ENCODE measurements at places on chromosomes 11 and 22.

- DNase-seq, result no peak
These were observed 64.0 kb upstream of the SNX19 start for GRCh38 chr11:130980071-130980862.

DNA sequence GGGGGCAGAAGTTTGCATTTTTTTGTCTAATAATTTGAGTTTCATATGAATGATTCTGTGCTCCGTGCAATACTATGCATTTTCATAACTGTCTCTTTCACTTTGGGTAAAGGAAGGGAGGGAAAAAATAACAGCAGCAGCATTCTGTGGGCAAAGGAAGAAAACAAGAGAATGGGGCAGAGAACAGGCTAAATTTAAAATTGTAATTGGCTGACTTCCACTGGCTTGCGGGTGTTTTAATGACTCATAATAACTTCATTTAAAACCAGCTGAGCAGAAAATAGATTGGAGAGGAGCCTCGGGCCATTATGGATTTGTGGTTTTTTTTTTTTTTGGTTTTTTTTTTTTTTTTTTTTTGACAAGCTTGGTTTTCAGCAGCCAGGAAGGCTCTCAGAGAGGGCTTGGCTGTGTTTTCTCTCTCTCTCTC is 107.4 kb downstream of the ZBTB16 start:
- no peak for DNase-seq

GRCh38 chr11:31977343-31977742 is 113.5 kb upstream of the RCN1 start:
- no peak for DNase-seq

DNA sequence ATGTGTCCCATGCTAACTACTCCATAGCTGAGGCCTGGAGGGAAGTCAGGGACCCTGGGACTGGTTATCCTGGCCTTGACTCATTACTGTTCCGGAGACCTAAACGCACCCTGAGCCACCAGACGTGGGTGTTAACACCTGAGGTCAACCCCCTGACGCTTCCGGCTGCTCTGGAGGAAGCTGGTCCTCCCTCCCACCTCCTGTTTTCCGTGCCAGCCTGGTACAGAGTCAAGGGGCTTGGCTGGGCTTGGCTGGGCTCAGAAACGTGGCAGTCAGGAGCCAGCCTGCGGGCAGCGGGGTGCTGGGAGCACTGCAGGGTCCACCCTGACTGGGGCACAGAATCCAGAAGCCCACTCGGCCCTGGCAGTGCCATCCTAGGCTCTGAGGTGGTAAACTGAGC is 2.6 kb downstream of the TMPRSS4 start:
- DNase-seq, result no peak

- no peak for DNase-seq
These were observed 132.4 kb upstream of the ANO3 start for GRCh38 chr11:26199331-26200095.

GRCh38 chr11:64757549-64758329 is 2.0 kb downstream of the PYGM start:
- no peak for DNase-seq

DNA sequence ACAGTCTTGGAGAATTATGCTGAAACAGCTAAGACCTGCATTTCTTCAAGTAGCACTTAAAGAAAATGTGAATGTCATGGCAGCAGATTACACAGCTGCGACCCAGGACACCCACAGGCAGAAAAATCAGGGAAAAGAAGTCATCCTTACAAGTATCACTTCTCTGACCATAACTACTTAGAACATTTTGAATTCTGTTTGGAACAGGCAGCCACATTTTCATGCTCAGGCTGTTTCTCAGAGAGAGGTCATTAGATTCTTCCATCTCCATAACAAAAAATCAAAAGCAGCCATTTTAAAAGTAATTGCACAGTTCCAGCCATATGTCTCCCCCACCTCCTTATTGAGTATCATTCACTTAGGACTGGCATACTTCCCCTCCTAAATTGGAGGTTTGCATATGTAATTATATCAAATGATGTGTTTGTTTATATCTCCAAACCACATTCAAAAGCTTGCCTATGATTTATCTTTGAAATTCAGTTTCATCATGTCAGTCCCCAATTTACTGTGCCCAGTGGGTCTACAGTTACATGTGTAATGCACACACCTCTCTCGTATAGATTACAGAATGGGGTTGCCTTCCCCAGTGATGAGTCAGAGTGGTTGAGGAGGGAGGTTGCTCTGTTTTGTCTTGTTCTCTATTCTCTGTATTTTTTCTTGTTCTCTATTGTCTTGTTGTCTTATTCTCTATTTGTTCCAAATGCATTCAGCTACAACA is 276.5 kb upstream of the MTNR1B start:
- DNase-seq, result no peak

- no peak for DNase-seq
These were observed 11.5 kb upstream of the MYOD1 start for GRCh38 chr11:17707830-17708229.

DNA sequence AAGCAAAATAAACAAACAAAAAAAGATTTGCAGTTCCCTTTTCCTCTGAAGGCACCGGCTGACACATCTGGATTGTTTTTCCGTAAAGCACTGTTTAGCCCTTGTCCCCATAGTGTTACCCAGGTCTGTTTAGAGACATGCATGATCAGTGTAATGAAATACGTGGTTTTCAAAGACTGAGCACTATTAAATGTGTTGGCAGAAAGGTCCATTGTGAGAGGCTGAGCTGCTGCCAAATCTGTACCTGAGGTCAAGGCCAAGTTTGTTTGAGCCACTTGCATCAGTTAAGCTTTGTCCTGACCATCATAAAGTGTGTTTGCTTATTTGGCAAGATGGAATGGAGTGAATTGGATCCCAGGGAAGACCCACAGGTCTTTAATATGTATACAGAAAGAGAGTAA is 26.3 kb downstream of the CTR9 start:
- no peak for DNase-seq

GRCh38 chr11:84130646-84131427 is 844.7 kb upstream of the CCDC90B start:
- DNase-seq, result no peak

GRCh38 chr11:66970807-66971442 is 4.2 kb upstream of the C11orf86 start:
- DNase-seq, result no peak

GRCh38 chr11:84719935-84720577 is 907.1 kb downstream of the DLG2 start:
- no peak for DNase-seq

GRCh38 chr22:37632174-37633088 is 7.0 kb upstream of the SH3BP1 start:
- DNase-seq, result no peak

DNA sequence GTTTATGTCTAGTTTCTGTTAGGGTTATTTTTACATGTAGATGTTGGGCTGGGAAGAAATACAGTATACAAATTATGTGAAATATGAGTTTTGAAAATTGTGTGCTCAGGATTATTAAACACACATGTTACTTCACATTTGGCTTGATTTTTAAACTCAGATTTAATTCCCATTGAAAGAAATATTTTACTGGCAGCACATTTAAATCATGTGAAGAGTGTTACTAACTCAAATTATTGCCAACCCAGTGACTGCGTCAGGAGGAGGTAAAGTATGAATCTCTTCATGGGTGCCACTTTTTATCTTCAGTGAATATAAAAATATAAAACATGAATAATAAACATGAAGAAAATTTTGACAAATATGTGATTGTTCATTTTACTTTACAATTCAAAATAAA is 457.5 kb upstream of the CCDC179 start:
- DNase-seq, result no peak

DNA sequence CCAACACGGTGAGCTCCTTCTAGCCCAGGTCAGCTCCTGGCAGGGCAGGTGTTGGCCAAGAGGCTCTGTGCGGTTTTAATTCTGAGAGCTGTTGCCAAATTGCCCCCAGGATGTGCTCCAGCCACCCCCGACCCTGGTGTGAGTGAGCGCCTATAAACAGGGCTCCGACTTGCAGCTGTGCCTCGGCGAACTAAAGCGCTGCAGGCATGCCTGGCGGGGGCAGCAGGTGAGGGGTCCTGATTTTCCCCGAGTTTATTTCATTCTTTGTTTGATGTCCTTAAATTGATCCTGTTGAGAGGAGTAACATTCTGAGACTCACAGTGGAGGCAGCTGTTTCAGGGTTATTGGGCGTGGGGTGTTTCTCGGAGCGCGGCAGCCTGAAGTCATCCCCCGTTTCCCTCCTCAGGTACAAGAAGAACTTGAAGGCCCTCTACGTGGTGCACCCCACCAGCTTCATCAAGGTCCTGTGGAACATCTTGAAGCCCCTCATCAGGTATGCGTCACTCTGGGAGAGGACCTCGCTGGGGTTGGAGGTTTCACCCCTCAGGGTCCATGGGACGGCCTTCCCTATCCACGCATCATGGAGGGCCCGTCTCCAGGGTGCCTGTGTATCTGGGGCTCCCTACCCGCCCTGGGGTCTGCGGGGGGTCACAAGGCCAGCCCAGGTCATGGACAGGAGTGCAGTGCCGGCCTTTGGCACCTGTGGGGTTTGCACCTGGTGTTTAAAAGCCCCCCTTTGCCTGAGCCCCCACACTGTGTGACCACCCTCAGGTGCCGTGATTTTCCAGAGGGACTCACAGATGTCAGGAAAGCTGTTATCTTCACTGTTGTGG is 62.1 kb downstream of the ARHGAP8 start:
- DNase-seq, result no peak

DNA sequence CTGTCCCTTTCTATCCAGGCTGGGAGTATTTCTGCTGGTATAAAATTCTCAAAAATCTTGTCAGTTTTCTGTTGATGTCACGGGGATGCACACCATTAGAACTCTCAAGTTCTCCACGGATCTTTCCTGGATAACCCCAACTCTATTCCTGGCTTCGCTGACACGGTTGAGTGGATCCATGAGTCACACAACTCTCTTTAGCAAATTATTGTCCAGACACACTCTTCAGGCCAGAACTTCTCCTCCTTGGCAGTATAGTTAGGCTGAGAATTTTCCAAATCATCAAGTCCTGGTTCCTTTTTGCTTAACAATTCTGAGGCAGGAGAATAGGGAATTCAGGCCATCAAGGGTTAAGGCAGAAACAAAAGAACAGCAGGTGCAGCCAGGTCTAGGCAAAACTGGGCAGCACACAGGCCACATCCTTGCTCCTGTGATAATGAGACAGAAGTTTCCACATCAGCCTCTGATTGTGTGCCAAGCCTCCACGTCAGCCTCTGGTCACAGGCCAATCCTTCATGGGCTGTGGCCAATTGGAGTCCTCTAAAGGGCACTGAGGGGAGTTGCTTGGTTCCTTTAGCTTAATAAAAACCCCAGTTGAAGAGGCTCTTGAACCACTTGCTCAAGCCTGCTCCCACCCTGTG is 5.7 kb upstream of the ACAT1 start:
- no peak for DNase-seq

DNA sequence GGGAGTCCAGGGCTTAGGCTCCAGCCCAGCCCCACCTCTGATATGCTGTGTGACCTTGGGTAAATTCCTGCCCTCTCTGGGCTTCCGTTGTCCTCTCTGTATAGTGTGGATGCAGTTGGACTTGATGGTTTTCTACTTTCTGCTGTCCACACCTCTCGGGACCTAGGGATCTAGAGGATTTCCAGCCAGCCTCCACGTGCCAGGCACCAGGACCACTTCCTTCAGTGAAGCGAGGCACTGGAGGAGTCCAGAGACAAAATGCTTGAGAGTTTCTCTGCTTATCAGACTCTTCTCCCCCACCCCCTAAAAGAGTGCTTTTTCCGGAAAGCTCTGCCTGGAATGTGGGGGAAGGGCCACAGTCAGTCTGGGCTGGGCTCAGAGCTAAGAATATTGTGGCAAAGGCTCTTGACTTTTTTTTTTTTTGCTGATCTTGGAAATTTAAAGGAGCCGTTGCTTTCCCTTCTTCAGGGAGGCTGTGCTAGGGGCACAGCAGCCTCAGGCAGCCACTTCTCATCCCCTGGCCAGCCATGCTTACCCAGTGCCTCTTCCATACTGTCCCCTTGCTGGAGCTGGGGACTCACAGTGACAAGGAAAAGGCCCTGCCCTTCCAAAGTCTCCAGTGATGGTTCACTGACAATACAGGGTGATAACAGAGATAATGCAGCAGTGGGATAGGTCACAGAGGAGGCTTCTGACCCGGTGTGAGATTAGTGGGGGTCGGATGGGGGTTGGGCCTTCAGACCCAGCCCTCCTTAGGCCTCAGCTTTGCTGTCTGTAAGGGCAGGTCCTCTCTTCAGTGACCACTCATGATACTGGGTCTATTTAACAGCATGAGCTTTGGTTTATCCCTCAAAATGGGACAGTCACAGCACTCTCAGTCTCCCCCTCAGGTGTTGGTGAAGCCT is 2.9 kb upstream of the SERPINH1 start:
- no peak for DNase-seq

- DNase-seq, result no peak
These were observed 7.3 kb downstream of the YAP1 start for GRCh38 chr11:102117472-102118113.

DNA sequence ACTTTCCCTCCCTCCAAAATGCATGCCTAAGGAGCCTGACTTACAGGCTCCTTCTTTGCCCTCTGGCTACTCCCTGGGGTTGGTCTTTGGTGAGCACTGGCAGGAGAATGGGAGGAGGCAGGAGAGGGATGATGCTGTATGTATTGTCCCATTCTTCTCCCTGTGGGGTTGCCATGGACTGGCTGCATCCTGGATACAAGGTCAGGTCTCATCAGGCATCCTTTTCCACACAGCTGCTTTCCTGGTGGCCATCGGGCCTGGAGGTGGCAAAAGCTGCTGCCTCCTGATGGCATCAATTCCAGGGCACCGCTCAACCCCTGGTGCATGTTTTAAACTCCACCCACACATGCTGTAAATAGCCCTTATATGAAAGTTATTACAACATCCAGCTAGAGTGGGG is 257.2 kb downstream of the ETS1 start:
- DNase-seq, result no peak

DNA sequence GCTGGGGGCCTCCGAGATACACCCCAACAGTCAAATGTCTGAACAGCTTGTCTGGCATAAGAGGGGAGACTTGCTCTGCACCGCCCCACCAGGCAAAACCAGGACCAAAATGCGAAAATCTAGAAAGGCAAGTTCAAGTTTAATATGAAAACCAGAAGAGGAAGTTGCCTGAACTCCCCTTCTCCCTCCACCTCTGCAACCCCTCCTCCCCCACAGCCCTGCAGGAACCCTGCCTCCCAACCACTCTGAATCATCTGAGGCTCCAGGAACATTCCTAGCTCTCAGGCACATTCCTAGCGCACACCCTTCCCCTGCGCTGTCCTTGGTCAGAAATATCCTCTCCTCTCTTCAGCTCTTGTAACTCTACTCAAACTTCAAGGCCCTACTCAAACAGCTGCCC is 36.7 kb downstream of the ISX start:
- no peak for DNase-seq

- no peak for DNase-seq
These were observed 54.6 kb upstream of the EIF3D start for GRCh38 chr22:36583546-36583945.

DNA sequence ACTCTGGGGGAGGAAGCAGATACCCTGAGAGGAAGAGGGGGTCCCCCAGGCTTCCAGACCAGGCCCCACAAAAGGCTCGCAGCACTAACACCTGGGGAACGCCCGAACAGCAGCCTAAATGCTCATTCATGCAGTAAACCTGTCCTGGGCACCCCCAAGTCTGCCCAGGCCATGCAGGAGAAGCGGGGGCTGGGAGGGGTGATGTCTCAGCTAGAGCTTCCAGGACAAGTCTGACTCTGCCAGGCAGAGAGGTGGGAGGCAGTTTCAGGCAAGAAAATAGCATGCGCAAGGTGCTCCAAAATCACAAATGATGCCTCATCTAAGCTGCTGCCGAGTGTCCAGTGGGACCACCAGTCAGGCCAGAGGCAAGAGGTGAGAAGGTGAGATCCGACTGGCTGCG is 14.6 kb downstream of the CABP7 start:
- no peak for DNase-seq
